Kidney epithelial cell (primary cell): ENCODE measurements at places on chromosomes 3 and 15.

- DNase-seq, result no peak
These were observed 7.1 kb downstream of the CSPG5 start for GRCh38 chr3:47571391-47572175.

- DNase-seq, result no peak
These were observed 53.4 kb downstream of the RPLP1 start for GRCh38 chr15:69505956-69506556.

DNA sequence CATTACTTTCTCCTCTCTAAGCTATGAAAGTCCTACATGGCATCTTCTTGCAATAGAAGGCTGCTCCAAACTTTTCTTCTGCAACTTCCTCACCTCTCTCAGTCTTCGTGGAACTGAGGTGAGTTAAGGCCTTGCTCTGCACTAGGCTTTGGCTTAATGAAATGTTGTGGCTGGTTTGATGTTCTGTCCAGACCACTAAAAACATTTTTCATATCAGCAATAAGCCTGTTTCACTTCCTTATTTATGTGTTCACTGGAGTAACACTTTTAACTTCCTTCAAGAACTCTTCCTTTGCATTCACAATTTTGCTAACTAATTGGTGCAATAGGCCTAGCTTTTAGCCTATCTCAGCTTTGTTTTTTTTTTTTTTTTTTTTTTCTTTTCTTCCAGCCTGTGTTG is 335.3 kb upstream of the NECTIN3 start:
- DNase-seq, result no peak

GRCh38 chr3:191068946-191069813 is 129.9 kb upstream of the OSTN start:
- DNase-seq, result no peak

- no peak for DNase-seq
These were observed 235.1 kb downstream of the CD47 start for GRCh38 chr3:107855710-107856109.

DNA sequence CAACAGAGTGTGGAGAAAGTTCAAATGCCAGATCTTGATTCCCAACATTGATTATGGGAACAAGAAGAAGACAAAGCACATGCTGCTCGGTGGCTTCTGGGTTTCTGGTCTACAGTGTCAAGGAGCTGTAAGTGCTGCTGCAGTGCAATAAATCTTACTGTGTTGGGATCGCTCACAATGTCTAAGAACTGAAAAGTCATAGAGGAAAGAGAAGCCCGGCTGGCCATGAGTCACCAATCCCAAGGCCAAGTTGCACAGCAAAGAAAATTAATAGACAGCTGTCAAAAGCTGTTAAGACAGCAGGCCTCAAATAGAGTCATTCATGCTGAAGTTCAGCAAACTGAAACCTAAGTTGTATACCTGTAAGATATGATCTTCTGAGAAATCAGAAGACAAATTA is 33.2 kb upstream of the SPPL2A start:
- no peak for DNase-seq

- no peak for DNase-seq
These were observed 67.7 kb upstream of the NR2F2 start for GRCh38 chr15:96262549-96263489.

DNA sequence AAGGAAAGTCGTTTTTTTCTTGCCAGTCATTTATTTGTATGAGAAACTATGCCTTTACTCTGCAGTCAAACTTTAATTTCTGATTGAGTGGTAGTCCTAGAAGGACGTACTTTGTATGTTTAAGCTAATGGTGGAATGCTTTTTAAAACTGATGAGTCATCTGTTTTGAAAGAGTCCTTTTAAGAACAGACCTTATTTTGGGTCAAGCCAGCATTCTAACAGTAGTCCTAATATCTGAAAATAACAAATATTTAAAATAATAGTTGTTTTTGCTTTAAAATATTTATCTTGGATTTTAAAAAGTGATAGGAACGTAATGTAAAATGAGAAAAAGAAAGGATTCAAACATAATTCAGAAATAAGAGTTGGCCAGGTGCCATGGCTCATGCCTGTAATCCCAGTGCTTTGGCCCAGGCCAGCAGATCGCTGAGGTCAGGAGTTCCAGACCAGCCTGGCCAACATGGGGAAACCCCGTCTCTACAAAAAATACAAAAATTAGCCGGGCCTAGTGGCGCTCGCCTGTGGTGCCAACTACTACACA is 1.3 kb upstream of the LRRC58 start:
- DNase-seq, result no peak

GRCh38 chr3:28290863-28291300 is 49.5 kb downstream of the CMC1 start:
- no peak for DNase-seq

GRCh38 chr15:78350058-78350457 is 9.9 kb downstream of the CRABP1 start:
- DNase-seq, result no peak

DNA sequence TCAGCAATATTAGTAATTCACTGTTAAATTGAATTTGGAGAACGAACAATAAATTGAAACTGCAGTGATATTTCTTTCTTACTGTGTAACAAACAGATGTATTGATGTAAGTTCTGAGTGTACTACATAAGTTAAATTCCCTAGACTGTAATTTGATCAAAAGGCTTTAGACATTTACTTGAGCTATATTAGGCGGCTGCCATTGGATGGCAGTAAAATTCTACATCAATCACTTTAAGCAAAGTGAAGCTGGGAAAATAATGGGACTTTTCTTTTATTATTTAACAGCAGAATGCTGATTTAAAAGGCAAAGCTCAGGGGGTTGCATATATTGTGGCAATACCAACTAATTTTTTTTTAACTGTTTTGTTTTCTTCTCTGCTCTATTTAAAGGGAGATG is 212.6 kb upstream of the PLSCR5 start:
- no peak for DNase-seq

DNA sequence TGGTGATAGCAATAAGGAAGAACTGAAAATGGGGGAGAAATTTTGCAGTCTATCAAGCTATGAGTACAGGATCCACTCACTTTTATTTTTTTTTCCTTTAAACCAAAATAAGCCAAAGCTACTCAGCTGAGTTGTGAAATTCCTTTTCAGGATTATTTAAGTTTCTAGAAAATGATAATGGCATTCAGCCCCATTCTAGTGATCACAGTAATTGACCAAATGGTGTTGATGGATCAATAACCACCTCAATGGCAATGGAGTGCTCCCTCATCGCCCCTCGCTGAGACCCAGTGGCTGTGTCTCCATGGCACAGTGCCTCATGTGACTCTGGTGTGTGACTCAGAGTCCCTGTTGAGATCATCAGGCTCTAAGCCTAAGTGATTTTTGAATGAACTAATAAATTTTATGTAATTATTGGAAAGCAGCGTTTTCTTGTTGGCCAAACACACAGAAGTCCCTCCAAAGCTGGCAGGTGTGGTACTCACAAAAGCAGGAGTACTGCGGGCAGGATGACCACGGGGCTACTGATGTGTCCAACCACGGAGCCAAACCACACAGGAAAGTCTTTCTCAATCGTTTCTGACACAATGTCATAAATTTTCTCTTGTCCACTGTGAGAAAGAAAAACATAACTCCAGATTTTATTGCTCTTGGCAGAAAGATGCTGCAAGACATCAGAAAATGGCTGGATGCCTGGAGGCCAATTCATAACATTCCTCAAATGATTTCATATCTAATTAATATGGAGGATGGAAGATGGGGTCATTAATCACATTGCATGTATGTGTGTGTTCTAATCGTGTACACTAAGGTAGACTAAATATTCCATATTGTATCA is 14.4 kb upstream of the STARD5 start:
- DNase-seq, result no peak

GRCh38 chr15:95758851-95759250 is 571.6 kb upstream of the NR2F2 start:
- DNase-seq, result no peak

GRCh38 chr3:23019596-23020300 is 183.4 kb upstream of the UBE2E2 start:
- DNase-seq, result no peak

GRCh38 chr15:89395461-89395871 is 60.8 kb upstream of the POLG start:
- DNase-seq, result no peak

DNA sequence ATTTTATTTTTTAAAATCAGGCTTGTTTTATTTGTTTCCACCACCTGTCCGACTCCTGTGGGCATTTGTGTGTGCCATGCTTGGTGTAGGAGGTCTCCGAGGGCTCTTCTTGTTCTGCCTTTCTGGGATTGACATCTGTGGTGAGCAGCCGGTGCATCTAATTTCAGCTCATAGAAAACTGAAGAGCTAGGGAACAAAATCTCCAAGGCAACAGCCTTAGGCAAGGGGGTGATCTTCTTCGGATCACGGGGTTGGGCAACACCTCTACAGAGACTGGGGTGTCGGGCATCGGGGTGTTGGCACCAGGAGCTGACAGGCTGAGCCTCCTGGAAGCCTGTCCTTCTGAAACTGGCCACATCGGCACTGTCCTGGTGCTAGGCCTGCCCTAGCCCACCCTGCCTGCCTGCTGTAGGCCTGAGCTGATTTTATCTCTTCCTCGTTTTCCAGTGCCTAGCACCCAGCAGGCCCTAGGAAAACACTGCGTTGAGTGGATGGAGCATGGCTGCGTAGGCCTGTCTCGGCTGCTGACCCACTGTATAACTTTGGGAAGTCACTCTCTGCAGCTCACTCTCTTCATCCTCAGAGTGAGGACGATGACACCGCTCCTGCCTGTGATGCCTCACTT is 10.3 kb downstream of the CHCHD6 start:
- no peak for DNase-seq

- no peak for DNase-seq
These were observed 61.9 kb upstream of the CBLB start for GRCh38 chr3:105930733-105931132.

DNA sequence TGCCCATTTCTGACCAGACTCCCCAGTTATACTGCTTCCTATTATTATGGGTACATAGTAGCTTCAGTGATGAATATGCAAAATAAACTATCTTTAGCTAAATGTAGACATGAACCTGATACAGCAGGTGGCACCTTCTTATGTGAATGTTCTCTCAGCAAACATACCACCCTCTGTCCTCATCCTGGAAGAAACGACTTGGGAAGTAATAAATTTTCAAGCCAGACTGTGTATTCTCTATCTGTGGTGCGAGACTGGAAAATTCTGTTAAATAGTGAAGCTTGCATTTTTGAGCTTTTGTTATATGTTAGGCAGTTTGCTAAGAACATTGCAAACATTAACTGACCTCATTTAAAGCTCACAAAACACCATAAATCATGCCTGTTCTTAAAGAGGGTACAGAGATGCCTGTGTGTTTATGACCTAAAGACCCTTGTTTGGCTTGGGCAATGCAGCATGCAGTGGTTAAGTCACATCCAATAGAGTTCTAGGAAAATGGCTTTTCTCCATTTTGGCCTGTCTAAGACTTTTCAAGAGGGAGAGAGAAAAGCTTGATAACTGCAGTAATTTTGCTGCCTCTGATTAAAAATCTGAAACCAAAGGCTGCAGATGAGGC is 287.1 kb downstream of the NEK10 start:
- DNase-seq, result no peak

- DNase-seq, result no peak
These were observed 56.8 kb downstream of the DNAH1 start for GRCh38 chr3:52372822-52373504.

DNA sequence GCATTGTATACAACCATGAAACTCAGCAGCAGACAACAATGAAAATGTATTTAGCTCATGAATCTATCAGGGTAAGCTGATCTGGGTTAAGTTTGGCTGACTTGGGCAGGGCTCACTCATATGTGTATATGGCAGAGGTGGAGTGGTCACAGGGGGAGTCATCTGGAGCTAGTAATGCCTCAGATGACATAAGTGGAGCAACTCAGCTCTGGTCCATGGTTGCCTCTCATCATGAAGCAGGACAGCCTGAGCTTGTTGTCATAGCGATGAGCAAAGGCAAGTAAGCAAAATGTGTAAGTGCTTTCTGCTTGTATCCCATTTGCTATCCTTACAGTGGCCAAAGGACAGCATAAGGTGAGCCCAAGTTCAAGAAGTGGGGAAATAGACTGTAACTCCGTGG is 64.5 kb downstream of the ALCAM start:
- DNase-seq, result no peak

- no peak for DNase-seq
These were observed 265.1 kb downstream of the FOXP1 start for GRCh38 chr3:71318458-71318827.

DNA sequence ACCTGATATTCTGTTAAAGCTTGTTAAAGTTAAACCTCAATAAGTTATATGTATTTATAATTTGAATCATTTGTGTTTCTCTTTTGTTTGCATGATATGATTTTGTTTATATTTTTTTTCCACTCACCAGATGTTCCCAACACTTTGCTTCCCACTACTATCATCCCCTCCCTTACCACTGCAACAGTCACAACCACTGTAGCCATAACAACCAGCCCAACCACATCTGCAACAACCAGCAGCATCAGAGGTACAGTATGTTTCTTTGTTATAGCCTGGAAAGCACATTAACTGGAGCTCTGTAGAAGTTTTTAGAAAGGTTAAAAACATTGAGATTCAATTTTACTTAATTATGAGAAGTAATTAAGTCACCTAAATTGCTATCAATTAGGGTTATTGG is 1011.9 kb downstream of the VGLL3 start:
- DNase-seq, result no peak

GRCh38 chr3:142495103-142495502 is 47.3 kb upstream of the XRN1 start:
- no peak for DNase-seq

GRCh38 chr15:77179541-77179998 is 108.7 kb upstream of the TSPAN3 start:
- no peak for DNase-seq
